ENCODE measurements at places on chromosomes 16 and 17. TPM values are rescaled to one million over a fixed set of nuclear protein-coding genes. Genes with fewer than 3 reads are reported as not detected.

FZD2 gene
- 3.9 TPM for total RNA-seq

DNA sequence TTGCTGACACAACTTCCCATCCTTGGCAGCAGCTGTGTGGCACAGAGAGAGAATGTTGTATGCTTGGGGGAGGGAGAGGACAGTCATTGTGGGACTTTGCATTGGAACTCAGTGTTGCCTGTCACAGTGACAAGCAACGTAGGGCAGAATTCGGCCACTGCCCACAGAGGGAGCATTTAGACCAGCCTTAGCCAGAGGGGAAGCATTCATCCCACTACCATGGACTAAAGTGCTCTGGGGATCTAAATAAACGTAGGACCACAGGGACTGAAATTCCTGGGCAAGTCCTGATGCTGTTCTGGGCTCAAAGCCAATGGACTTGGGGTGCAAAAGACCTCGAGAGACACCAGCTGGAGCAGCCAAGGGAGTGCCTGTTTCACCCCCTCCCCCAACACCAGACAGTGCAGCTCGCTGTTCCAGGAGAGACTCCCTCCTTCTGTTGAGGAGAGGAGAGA, 44.9 kb downstream of the ABCA8 start:
- peak; percentile 27 for DNase-seq

DNA sequence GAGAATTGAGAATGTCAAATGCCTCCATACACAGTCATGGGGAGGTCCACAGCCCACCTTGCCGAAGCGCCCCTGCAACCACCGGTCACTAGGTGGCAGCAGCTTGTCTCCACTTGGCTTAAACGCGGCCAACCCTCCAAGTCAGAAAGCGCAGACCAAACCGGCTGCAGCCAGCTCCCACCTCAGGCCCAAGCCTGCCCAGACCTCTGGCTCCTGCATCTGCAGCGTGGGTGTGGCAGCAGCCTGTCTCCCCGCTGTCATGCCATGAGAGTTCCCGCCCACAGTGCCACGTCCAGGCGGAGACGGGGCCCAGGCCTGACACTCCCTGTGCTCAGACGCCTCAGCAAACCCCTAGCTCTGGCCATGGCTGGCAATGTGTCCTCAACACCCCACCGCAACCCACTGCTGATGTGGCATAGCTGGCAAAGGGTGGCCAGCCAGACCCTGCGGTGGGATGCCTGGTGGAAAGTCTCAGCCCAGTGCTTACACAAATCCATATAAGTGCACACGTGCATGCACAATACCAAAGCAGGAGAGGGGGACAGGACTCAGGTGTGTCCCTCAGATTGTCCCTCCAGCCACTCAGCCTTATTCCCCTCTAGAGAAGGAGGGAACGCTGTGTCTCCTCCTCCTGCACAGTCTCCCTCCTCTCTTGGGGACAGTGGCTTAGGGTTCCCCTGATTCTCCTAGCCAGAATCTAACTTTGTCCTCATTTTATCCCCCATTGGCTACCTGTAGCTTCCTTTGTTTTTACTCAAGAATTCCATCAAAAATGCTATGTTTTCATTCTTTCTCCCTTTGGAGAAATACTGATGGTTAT, 10.9 kb downstream of the COPZ2 start:
- peak; percentile 90 for DNase-seq

- no peak for DNase-seq
These were observed 443.9 kb upstream of the CCL2 start for GRCh38 chr17:33811004-33811760.

GRCh38 chr16:50458667-50459495, 89.3 kb upstream of the NKD1 start:
- no peak for DNase-seq

DNA sequence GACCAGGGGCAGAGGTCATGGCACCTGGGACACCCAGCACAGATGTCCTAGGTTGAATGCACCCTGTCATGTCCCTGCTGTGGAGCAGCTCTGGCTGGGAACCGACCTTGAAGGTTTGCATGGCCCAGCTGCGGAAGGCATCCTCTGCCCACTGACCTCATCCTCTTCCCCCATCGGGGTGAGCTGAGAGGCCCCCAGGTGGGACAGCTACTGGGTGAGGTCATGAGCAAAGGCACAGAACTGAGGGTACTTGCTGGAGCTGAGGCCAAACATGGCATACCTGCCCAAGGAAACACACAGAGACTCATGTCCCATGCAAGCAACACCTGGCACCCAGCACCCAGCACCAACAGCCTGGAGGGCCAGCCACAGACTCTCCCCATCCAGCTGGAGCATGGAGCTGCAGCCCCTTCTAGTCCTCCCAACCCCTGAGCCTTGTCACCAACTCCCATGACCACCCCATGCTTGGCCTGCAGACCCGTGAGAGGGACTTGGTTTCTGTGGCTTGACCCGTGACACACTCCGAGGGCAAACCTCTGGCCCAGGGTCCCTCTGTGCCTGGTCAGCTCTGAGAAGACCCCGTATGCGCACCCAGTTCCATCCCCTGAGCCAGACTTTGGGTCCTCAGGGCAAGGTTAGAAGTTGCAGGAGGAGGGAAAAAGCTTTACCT, 33.1 kb downstream of the LGALS9 start:
- DNase-seq: no peak

DNA sequence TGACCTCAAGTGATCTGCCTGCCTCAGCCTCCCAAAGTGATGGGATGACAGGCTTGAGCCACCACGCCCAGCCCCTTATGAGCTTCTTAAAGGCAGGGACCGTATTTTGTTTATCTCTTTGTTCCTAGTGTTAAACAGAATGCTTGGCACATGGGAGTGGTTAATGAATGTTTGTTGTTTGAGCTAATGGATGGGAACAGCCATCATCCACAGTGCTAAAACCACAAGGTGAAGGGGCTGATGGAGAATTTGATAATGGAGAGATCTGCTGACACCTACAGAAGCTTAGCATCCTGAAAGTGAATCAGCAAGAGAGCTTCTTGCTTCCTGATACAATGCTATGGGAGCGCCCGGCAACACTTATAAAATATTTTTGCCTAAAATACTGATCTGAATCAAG, 8.6 kb upstream of the CDH1 start:
- no peak for DNase-seq

Data from heart left ventricle (tissue), 16 donors.